Astrocyte of the spinal cord (primary cell): ENCODE measurements at places on chromosomes 3 and 15.

DNA sequence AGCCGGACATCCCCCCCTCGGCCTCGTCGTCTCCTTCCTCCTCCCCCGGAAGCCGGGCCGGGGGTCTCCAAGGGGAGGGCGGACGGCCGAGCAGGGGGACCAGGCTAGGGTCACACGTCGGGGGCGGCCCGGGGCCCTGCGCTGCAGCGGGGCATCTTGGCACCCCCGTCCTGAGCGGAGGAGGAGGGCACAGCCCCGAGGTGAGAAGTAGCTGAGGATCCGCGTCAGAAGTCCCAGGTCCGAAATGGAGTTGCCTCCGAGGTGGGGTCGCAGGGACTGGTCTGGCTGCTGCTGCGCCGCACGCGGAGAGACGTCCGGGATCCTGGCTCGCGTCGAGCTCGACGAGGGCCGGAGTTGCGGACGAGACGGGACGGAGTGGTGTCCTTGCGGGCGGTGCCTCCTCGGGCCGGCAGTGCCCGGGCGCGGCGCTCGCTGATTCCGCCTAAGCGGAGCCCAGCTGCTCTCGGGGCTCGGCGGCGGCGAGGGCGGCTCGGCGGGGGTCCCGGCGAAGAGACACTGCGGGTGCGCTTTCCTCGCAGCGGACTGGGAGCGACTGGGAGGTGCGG lies at the start of gene ADCY5:
TSS of gene ADCY5 (minus strand) at position 555 of the 566 bp plus-strand sequence. CDS start at position 10, 545 bp downstream.
- no peak for DNase-seq

- DNase-seq, result peak; percentile 92
These were observed 147.2 kb upstream of the TPM1 start for GRCh38 chr15:62895139-62895866.

GRCh38 chr15:74391582-74392450 lies 24.4 kb upstream of the CYP11A1 start:
- no peak for DNase-seq

DNA sequence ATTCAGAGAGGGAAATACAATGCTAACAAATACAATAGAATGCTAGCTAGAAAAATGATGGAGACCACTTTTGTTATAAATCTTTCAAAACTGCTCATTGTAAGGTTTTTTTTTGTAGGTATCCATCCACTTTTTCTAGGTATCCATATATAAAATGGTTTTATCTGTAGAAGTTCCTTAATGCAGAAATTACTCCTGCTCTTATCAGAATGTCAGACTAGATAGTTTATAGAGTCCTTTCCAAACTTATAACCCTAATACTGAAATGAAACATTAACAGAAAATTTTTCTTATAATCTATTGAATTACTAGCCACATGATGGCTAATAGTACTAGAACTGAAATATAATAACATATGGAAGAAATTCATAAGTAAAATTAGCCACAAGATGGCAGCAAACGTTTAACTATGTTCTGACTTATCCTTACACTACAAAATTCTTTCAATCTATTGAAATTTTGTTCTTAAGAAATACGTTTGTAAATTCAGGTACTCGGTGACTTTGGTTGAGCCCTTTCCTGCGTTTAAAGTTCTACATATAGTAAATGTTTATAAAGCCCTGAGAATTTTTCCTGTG lies 58.5 kb downstream of the ECT2 start:
- peak; percentile 71 for DNase-seq
